ENCODE measurements at places on chromosomes 5 and 9.

GRCh38 chr5:83406906-83407305 lies 64.6 kb upstream of the VCAN start:
- no peak for DNase-seq

DNA sequence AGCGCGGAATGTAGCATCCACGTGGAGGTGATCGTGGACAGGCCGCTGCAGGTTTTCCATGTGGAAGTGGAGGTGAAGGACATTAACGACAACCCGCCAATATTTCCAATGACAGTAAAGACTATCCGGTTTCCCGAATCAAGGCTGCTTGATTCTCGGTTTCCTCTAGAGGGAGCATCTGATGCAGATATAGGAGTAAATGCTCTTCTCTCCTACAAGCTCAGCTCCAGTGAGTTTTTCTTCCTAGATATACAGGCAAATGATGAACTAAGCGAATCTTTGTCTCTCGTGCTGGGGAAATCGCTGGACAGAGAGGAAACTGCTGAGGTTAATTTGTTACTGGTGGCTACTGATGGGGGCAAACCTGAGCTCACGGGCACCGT lies 598 bp downstream of the PCDHA2 start:
- DNase-seq = no peak

GRCh38 chr5:149961957-149962409 lies 1.4 kb downstream of the SLC26A2 start:
- no peak for DNase-seq

DNA sequence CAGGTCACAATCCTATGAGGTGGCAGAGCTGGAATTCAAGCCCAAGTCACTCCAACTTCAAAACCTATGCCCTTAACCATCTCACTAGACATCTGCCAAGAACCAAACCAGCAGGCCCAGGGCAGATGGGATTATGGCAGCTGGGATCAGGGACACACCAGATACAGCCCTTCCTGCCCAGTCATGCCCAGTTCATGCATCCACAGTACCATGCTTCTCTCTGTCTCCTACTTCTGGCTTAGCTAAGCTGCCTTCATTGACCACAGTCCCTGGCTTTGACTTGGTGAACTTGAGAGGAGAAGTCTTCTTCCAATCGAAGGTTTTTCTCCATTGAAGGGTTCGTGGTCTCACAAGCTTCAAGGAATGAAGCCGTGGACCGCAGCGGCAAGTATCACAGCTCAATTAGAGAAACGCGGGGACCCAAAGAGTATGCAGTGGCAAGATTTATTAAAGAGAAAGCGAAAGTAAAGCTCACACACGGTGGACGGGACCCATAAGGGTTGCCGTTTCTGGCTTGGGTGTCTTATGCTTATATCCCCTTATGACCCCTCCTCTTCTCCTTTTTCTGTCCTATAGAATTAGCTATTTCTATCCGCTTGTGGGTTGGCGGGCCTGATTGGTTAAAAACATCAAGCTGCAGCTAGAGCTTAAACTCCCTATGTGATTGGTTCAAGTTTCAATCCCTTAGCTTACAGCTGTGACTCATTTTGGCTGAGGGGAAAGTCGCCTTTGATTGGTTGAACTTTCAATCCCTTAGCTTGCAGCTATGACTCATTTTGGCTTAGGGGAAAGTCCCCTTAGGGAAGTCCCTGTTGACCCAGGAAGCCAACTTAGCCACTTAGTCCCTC lies 101.2 kb downstream of the TRIM36 start:
- DNase-seq = peak; percentile 50

DNA sequence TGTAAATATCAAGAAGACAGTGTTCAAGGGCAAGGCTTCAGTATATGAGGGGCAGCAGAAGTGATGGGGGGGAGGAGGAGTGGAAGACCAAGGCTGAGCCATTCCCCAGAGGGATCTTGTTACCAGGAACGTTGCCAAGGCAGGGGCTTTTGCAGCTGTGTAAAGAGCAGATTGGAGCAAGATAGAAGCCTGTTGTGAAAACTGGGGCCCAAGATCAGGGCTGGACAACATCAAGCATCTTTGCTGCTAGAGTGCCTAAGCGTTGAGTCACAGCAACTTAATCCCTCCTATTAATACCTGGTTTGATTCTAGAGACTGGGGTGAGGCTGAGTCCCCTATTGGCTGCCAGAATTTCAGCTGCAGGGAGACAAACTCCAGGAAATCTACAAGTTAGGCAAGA lies 18.4 kb upstream of the ERCC6L2 start:
- DNase-seq = no peak

- no peak for DNase-seq
Observed at GRCh38 chr9:126173401-126173800, 153.2 kb upstream of the MVB12B start.

GRCh38 chr5:179738742-179739141 lies 6.1 kb downstream of the MAML1 start:
- no peak for DNase-seq

DNA sequence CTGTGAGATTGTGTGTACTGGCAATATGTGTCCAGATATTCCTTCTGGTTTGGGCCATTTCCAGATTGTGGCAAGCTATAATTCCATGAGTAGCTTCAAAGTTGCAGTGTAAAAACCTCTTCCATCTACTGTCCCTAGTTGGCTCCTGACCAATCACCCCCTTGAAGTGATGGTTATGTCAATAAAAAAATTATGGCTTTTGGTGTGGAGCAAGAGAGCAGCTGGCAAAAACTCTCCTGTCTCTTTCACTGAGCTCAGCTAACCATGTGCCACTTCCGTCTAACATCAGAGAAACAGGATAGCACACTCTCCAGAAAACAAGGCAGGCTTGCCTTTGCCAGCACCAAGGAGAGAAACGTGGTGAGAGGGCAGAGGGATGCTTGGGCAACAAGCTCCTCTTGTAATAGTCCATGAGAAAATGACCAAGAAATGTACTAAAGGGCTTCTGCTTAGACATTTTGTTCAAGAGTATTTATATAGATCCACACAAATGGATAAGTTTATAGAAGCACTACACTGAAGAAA lies 914.4 kb upstream of the SEMA6A start:
- DNase-seq = no peak

DNA sequence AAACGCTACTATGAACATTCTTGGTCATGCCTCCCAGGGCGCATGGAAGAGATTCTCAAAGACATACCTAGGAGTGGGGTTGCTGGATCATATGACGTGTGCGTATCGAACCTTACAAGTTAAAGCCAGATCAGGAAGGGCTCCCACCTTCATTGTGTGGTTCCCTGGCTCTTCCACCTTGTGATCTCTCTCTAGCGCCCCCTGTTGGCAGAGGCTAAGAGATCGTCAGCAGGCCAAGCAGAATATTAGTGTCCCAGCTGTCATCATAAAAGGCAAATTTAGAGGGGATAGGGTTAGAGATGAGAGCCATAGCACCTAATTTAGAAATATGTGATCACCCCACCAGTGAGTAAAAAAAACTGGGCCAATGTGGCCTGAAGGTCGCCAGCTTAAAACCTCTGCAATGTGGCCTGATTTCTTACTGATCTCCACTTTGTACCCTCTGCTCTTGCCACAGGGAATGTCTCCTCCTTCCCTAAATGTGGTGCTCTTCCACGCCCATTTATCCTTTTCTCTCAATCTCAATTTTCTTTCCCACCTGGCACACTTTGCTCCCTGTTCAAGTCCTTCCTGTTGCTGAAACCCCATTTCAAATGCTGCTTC lies 91.7 kb upstream of the SHB start:
- peak; percentile 37 for DNase-seq

- DNase-seq = no peak
Observed at GRCh38 chr5:87541033-87541432, 128.3 kb upstream of the CCNH start.

- no peak for DNase-seq
Observed at GRCh38 chr5:82104872-82105271, 133.0 kb downstream of the ATG10 start.

GRCh38 chr5:62030326-62030725 lies 275.7 kb upstream of the KIF2A start:
- DNase-seq = no peak

DNA sequence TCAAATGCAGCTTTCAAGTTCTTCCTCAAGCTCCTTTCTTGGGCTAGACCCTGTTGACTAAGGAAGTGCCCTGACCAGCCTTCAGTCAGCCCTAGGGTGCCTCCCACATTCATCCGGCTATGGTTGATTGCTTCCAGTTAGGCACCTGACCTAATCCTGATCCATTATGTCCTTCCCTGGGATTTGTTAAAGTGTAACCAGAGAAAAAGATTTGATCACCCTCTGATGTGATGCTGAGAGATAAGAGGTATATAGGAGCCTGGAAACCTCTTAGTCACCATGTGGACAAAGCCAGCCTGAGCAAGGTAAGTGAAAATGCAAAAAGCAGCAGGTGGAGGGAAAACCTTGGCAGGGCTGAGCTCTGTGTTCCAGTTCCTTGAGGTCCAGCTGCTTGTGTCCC lies 178.8 kb upstream of the ERCC6L2 start:
- no peak for DNase-seq

DNA sequence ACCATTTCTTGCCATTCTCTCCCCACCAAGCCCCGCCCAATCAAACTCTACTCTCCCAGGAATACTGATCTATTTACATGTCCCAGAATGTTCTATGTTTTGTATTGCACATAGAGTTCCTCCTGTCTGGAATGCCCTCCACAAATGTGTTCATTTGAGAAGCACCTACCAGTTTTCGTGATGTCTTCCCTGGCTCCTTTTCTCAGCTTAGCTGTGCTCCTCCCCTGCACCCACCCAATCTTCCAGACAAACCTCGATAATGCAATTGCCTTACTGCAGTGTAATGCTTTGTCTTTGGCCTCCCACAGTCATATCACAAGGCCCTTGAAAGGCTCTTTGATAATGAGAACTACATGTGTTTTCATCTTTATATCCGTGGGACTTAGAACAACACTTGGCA lies 214.5 kb upstream of the ANKRD55 start:
- DNase-seq = no peak

GRCh38 chr5:169583101-169583423 lies 511 bp upstream of the SPDL1 start:
- no peak for DNase-seq

DNA sequence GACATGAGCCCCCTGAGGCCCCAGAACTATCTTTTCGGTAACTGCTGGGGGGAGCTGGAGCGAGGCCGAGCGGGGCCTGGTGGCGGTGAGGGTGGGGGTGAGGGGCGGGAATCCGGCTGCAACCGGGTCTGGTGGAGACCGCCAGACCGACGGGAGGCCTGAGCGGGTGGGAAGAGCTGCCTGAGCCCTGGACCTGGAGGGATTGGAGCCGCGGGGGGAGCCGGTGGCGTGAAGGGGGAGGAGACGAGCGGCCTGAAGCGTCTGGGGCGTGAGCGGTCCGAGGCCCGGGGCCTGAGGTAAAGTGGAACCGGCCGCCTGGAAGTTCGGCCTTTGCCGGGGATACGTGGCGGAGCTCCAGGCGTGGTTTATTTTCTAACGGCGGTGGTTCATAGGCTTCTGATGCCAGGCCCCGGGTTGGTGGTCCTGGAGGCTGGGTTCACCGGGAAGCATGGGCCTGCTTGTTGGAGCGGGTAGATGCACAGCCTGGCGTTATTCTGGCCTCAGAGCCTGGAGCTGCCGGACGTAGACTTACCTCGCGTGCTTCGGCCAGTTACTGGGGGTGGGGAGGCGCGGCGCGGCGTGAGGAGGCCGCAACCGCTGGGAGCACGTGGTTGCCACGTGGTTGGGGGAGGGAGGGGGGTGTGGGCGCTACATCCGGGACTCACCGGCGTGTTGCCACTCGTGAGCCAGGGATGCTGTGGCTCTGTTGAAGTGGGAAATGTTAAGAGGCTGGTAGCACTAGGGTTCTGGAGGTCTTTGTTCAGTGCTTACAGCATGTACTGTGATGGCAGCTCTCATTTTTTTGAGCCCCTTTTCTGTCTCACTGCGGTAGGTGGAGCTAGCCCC lies 544 bp downstream of the NPM1 start:
- peak; percentile 68 for DNase-seq

DNA sequence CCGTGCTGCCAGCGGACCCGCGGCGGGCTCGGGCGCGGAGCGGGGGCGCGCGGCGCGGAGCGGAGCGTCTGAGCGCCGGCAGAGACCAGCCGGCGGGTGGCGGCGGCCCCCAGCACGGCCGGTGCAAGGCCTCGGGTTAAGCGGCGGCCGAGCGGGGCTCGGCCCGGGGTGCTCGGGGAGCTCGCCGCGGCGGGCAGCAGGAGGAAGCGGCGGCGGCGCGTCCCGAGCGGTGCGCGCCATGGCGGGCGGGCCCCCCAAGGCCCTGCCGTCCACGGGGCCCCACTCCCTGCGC lies 150 bp downstream of the SNX30 start:
- no peak for DNase-seq

DNA sequence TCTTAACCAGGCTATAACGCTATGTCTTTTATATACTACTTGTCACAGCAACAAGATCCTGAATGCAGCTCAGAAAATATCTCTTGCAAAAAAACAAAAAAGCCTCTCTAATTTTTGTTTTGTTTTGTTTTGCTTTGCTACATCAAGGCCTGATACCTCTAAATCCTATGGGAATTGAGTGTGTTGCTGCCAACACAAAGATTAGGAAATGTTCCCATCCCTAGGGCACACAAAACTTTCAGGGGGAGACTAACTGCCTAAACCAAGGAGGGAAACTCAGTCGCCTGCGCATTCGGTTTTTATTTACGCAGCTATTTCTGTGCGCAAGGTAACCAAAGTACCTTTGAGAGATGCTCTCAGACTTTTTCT lies 1.7 kb downstream of the SSBP2 start:
- no peak for DNase-seq

Measured in GM12864 (cell line).